Left colon (tissue), 2 donors: ENCODE measurements at places on chromosomes 4 and X. TPM values are rescaled to one million over a fixed set of nuclear protein-coding genes. Genes with fewer than 3 reads are reported as not detected.

The ERCC6L gene
- total RNA-seq: 0.61 TPM

The KLB gene
- 0.64 TPM for total RNA-seq

The RBM46 gene
- not detected for total RNA-seq

The FGA gene
- total RNA-seq: not detected

The UGT2B11 gene
- 0.50 TPM for total RNA-seq

The FRG2 gene
- not detected for total RNA-seq

The NEUROG2 gene
- not detected for total RNA-seq

The CTAG1B gene
- total RNA-seq: not detected

The HPGDS gene
- total RNA-seq: 3.3 TPM

The MAGED4 gene
- total RNA-seq: 1.1 TPM

The HTR2C gene
- not detected for total RNA-seq

The DBET gene
- total RNA-seq: not detected

The AIFM1 gene
- 76.9 TPM for total RNA-seq

The MAGEB17 gene
- total RNA-seq: not detected

The CSAG3 gene
- not detected for total RNA-seq

The COL4A5 gene
- total RNA-seq: 2.4 TPM

The CXCL10 gene
- 2.5 TPM for total RNA-seq

The TMPRSS11F gene
- total RNA-seq: not detected

The DCHS2 gene
- total RNA-seq: 1.5 TPM

The HADH gene
- total RNA-seq: 145 TPM

The PNCK gene
- total RNA-seq: 1.1 TPM

The PRKX gene
- total RNA-seq: 29.3 TPM

The TLL1 gene
- 1.9 TPM for total RNA-seq

The BCOR gene
- 19.0 TPM for total RNA-seq

The CCDC160 gene
- total RNA-seq: not detected

The STBD1 gene
- 12.9 TPM for total RNA-seq

The TAF9B gene
- 5.4 TPM for total RNA-seq

The SLC49A3 gene
- 10.7 TPM for total RNA-seq

The PPP2R3B gene
- total RNA-seq: 10.8 TPM

The GIMD1 gene
- not detected for total RNA-seq

The CXXC4 gene
- 1.4 TPM for total RNA-seq

The TLR1 gene
- total RNA-seq: 2.3 TPM

The FAM184B gene
- 0.18 TPM for total RNA-seq

The DLG3 gene
- total RNA-seq: 69.6 TPM

The CCNA2 gene
- total RNA-seq: 10.0 TPM

The IL13RA2 gene
- 0.34 TPM for total RNA-seq

The ELK1 gene
- 23.7 TPM for total RNA-seq

The P2RY10 gene
- total RNA-seq: 2.1 TPM

The F11 gene
- not detected for total RNA-seq
